Astrocyte of the cerebellum (primary cell): ENCODE measurements at places on chromosomes 2 and 18.
A peak's percentile ranks its signal among the peaks of the same experiment; 100 is the strongest.

DNA sequence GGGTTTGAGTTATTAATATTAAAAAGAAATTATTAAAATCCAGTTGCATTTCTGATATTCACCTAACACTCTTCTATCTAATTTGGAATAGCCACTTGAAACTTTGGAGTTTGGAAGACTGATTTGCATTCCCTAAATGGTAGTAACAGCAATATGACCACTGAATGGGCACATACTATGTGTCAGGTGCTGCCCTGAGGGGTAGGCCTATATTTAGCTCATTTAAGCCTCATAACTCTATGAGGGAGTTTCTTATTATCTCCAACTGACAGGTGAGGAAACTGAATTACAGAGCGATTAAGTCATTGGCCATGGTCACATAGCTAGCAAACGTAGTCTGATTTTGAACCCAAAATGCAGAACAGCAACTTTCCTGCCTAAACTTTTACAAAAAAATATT is 77.3 kb downstream of the VWA3B start:
- no peak for DNase-seq

- no peak for DNase-seq
These were observed 84.3 kb upstream of the ETAA1 start for GRCh38 chr2:67312871-67313270.

DNA sequence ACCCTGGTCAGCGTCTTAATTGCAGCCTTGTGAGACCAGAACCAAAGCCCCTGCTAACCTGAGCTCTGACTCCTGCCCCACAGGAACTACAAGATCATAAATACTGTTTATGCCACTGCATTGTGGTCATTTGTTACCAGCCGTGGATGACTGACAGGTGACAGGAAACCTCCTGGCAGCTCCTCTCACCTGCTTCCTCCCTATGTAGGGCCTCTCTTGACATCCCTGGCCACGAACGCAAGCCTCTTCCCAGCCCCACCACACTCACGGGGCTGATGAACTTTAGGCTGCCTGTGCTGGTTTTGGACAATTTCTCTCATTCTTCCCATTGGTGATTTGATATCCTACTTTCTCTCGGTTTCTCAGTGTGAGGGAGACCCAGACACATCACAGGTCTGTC is 357.2 kb upstream of the MYT1L start:
- DNase-seq = no peak

- no peak for DNase-seq
These were observed 459.0 kb downstream of the BCL11A start for GRCh38 chr2:60094450-60094929.

- DNase-seq = no peak
These were observed 163.9 kb downstream of the DYSF start for GRCh38 chr2:71617266-71617665.

DNA sequence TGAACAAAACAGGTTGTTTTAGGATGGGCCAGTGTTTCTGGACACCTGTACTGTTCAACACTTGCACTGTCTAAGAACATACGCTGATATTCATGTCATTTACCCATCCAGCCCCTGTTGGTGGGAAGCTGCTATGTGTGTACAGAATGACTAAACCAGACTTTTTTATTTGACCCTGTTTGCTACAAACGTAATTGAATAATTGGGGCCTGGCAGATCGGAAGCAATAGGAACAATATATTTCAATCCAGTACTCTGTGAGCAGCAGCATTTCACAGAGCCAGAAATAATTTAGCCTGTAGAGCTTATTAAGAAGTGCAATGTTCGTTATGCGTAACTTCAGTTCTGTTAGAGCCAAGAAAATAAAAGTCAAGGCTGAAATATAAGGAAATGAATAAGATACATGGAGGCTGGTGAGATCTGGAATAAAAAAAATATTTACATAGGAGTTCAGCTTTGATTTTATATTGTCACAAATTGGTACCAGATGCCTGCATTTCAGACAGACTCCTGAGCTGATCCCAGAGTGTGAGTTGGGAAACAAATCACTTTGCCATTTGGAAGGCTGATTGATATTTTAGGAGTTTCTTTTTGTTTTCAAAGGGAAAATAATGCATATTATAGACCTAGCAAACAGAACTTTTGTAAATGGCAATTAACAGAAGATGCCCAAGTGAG is 19.7 kb downstream of the CABLES1 start:
- no peak for DNase-seq

- DNase-seq = no peak
These were observed 554 bp downstream of the ING5 start for GRCh38 chr2:241702155-241703031.

GRCh38 chr2:73972846-73973245 is 11.9 kb upstream of the TET3 start:
- no peak for DNase-seq

DNA sequence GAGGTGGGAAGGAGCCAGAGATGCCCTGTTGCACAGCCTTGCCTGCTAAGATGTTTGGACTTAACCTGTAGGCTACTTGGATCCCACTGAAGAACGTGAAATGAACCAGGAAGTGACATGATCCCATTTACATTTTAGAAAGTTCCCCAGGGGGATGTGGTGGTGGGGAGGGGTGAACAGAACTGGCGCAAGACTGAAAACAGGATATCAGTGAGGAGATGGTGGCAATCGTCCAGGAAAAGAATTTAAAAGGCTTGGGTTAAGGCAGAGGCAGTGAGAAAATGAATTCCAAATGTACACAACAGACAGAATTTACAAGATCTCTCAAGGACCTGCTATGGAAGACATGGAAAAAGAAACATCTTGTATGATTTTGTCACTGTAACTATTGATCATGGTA is 42.3 kb downstream of the SULT1C2 start:
- no peak for DNase-seq

GRCh38 chr2:173448938-173449471 is 94.3 kb downstream of the CDCA7 start:
- DNase-seq = peak; percentile 35

DNA sequence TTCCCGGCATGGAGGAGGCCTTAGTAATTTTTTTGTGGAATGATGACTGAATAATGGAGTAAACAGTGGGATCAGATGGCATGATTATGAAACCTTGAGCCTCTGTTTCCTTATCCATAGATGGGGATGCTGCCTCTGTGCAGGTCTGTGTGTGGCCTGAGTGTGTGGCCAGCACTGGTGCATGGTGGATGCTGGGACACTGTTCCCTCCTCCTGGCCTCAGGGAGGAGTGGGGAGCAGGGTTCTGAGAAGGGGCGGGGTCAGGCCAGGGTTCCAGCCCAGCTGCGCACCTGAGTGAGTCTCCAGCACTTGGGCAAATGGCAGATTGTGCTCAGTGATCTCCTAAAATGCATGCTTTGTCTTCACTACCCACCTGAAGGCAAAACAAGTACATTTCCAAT is 66.4 kb downstream of the DCDC2C start:
- no peak for DNase-seq

- no peak for DNase-seq
These were observed 13.9 kb upstream of the DSC1 start for GRCh38 chr18:31176531-31176930.

DNA sequence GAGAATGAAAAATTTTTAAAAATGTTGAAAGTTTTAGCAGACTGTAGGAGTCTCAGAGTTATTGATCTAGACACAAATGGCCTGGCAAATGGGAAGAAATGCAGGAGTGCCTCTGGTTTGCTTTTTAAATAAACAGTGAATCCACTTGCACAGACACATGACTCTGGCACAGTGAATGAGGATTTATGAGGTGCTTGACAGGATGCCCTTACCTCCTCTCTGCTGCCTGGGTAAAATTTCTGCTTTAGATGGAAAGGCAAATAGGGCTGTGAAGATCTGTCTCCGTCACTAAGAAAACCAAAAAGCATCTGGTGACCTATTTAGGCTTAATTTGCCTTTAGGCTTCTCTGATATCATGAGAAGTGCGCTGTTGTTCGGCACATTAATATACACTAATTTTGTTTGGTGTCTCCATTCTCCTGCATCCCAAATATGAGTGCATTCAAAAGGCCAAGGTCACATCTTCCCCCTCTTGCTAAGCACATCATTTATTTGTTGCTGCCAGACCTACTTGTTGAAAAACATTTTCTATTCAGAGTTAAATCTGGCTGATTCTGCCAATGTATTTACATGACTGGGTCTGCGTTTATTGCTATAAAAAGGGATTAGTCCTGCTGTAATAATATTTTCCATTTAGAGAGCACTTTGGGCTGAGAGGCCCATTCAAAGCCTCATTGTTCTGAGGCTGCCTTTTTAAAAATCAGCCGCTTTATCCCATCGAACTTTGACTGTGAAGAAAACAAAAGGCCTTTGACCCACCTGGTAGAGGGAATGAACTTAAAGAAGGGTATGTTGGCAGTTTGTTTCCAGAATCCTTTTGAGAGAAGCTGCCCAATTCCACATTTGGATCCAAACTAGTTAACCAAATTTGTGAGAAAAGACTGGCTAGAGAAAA is 94.9 kb downstream of the RNF152 start:
- no peak for DNase-seq

- no peak for DNase-seq
These were observed 33.8 kb downstream of the SMC6 start for GRCh38 chr2:17719562-17720371.

GRCh38 chr2:97953853-97954252 is 41.9 kb downstream of the TMEM131 start:
- no peak for DNase-seq

DNA sequence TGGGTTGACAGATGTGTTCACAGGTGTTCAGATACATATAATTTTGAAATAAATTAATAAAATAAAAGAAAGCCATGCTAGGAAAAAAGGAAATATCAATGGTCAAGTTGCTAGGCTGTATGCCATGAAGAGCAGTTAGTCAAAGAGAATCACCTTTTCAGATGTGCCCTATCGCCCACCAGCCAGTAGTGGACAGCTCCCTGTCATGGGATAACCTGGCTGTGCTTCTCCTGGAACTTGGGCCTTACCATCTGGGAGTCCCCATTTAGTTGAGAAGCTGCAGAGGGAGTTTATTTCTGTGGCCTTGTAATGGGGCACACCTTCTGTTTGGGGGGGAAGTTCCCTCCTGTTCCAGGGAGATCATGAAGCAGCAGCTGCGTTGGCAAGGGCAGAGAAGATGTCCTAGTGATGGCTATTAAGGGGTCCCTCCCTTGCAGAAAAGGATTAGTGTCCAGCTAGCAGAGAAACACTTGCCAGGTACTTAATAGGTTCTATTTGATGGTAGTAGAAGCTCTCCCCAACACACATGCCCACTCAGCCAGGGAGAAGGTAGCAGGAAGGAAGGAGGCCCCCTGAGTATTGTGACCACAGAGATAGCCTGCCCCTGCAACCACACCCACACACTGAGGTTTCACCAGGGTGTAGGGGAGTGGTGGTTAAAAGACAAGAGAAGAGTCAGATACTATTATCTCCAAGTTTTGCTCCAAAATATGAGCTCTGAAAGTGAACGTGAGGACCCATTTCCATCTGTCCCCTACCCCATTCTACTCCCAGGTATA is 117.7 kb downstream of the B3GNT2 start:
- DNase-seq = no peak

DNA sequence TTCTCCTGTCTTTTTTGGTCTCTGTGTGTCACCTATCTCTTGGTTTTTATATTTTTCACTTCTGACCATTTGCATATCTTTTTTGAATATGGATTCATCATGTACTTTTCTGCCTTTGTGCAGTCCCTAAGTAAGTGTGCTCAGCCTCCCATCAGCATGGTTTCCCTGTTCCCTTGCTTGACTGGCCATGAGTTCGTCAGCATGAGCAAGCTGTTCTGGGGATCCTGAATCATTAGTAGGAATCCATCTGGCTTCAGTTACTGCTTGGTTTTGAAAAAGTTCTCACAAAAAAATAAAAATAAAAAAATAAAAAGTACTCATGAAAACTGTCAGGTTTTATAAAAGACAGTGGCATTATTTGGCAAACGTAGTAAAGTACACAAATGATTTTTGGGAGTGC is 144.1 kb downstream of the NCOA1 start:
- DNase-seq = no peak

DNA sequence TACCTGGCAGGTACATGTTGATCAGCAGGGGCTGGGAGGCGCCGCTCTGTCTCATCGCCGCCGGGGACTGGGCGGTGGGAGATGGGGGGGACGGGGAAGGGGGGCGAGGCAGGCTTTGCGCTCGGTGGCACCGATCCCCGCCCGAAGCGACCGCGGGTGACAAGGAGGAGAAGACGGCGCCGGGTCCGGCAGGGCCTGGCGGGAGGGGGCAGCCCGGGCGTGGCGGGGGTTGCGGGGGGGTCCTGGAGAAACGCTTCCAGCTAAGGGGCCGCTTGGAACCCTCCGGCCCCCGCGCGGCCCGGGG is at the start of gene FEV:
Gene FEV, minus strand, starts transcription at position 164 of the 304 bp plus-strand sequence. Its CDS starts 109 bp downstream, at position 55.
- no peak for DNase-seq

GRCh38 chr2:224876522-224876921 is 160.4 kb upstream of the CCDC195 start:
- no peak for DNase-seq

- DNase-seq = no peak
These were observed 27.4 kb upstream of the MBOAT2 start for GRCh38 chr2:9030841-9031240.

- no peak for DNase-seq
These were observed 493.6 kb downstream of the NYAP2 start for GRCh38 chr2:225893151-225893550.

GRCh38 chr2:20931346-20931745 is 108.4 kb upstream of the LDAH start:
- no peak for DNase-seq

DNA sequence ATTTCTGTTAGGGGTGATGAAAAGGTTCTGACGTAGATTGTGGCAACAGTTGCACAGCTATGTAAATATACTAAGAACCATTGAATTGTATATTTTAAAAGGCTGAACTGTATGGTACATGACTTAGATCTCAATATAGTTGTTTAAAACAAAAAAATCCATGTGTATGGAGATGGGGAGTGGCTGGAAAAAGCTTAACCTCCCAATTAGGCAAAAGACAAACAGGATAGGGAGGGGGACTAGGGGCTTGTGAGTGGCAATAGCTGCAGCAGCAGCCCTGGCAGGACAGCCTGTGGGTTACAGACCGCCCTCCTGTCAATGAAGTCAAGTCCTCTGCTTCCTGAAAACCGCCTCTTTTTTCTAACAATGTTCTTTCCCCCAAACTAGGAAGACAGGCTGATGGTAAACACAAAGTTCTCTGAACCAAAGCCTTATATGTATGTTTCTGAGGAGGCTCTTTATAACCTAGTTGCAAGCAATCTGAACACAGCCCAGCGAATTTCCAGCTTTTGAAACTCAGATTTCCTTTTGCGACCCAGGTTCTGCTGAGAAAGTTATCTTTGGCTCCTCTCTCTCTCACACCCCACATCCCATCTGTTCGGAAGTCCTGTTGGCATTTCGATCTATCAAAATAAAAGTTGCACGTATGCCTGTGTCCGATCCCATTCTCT is 10.3 kb downstream of the ATP8B1 start:
- no peak for DNase-seq

DNA sequence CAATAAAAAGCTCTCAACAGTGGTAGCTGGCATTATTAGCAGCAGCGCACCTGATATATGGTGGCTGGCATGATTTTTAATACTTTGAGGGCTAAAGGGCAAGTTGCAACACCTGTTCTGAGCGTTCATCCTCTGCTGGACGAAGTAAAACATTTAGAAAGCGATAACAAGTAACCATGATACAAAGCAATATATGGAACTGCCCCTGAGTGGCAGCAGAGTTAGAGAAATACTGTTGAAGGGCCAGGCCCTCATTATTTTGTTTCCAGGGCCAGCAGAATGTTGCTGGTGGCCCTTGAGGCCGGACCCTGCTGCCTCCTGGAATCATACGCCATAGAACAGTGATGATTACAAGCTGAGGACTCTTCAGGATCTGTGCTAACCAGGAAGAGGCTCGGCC is 47.8 kb downstream of the ARHGEF4 start:
- no peak for DNase-seq
